ENCODE measurements at places on chromosomes 7 and 10. TPM values are rescaled to one million over a fixed set of nuclear protein-coding genes. Genes with fewer than 3 reads are reported as not detected.

Gene CLRN3
- not detected for total RNA-seq

Gene ZNF655
- 116 TPM for total RNA-seq

Gene ASZ1
- total RNA-seq: not detected

Gene PLAU
- 12.7 TPM for total RNA-seq

Gene CDC14C
- total RNA-seq: not detected

Gene NUTM2D
- 4.3 TPM for total RNA-seq

Gene ABI1
- total RNA-seq: 78.5 TPM

Data from lower leg skin (tissue), 4 donors.